K562 (cell line): ENCODE measurements at places on chromosomes 7 and 10.

GRCh38 chr7:105352018-105352612, 36.6 kb downstream of the SRPK2 start:
- DNase-seq: no peak

GRCh38 chr7:69827558-69827957, 229.3 kb downstream of the AUTS2 start:
- DNase-seq: no peak

- DNase-seq: no peak
These were observed 57.8 kb downstream of the CYP51A1 start for GRCh38 chr7:92076509-92076908.

GRCh38 chr7:69849268-69849667, 251.0 kb downstream of the AUTS2 start:
- DNase-seq: no peak

DNA sequence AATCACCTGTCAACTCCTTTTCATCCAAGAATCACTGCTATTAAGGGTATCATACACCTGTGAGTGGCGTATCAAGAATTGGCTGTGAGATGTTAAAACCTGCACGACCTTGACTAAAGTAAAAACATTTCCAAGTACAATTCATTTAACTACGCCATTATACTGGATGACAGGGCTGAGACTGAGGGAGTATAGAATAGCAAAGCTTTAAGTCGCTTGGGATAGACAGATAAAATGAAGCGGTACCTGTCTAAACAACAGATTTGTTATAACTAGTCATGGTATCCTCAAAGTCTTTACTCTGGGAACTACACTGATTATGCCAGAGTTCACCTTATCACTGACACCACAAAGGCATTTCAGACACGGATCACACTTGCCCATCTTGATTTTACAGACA, 366.1 kb upstream of the LRRN3 start:
- no peak for DNase-seq

- DNase-seq: no peak
These were observed 5.0 kb downstream of the RHEB start for GRCh38 chr7:151514461-151515275.

DNA sequence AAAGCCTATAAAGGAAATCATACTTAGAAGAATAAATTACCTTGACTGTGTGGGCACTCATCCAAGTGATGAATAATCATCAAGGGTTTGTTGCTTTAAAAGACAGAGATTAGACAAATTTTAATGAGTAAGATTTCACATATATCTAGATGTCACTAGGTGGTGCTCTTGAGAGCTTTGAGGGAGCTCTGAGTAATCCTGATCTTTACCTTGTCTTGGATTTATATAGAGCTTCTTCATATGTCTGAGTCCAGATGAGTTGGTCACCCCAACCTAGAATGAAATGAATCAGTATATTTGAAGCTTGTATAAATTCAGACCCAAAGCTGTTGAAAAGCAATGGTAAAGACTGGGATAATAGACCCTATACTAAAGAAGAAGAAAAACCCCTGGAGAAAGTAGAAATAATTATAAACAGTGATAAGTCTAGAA, 3.7 kb downstream of the AGR2 start:
- peak; percentile 66 for DNase-seq

GRCh38 chr7:44141221-44141850, at the start of gene MYL7:
Gene MYL7, minus strand, starts transcription at chr7:44141332. Its CDS starts 27 bp downstream, at chr7:44141305.
- DNase-seq: no peak

DNA sequence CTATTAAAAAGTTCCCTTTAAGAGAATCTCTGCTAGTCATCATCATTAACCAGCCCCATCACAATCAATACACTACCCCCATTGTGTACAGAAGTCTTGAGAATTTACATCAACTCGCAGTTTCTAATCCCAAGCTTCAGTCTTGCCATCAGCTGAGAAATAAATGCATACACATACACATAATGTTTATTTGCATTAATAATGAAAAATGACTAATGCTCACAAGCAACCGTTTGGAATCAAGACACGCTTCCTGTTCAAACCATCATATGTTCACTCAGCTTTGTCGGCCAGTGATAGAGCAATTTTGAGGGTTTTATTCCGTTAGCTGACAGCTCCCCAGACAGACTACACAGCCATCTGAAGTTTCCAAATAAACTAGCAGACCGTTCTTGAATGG, 287.1 kb downstream of the SFMBT2 start:
- no peak for DNase-seq

GRCh38 chr10:90213346-90213745, 512.0 kb downstream of the KIF20B start:
- no peak for DNase-seq

DNA sequence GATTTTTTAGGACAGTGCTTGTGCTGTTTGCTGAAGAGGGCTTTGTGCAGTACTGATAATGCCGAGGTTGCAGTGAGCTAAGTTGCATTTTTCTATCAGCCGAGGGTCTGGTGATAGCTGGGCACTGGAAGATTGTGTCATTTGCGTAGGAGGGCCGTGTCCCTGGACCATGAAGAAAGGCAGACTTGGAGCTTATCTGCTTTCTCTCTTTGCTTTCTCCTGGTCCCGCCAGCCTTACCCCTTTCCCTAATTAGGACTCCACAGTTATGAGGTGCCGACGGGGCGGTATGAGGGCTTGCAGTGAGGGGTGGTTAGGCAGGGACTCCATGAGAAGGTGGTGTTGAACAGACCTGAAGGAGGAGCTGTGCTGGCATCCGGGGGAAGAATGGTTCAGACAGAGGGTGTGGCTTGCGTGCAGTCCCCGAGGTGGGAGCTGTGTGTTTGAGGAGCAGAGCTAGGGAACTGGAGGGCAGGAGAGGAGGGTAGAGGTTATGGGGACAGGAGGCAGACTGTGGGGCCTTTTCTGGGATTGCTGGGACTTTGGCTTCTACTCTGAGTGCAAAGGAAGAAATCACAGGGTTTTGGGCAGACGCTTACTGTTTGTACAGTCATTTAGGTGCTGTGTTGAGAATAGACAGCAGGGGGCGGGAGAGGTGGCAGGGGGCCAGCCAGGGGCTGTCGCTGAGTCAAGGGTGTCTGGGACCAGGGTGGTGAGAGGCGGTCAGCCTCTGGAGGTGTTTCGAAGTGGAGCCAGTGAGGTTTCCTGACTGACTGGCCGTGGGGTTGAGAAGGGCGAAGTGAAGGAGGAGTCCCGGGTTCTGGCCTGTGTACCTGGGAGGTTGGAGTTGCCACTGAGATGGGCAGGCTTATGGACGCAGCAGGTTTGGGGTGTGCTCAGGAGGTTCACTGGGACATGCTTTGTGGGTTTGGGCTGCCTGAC, 43.4 kb downstream of the PRF1 start:
- DNase-seq: peak; percentile 93

GRCh38 chr10:47372726-47373125, 11.4 kb downstream of the ZNF488 start:
- no peak for DNase-seq

GRCh38 chr7:99920149-99920548, 819 bp upstream of the TRIM4 start:
- no peak for DNase-seq

GRCh38 chr10:114683593-114683992, 25.5 kb upstream of the ABLIM1 start:
- no peak for DNase-seq

DNA sequence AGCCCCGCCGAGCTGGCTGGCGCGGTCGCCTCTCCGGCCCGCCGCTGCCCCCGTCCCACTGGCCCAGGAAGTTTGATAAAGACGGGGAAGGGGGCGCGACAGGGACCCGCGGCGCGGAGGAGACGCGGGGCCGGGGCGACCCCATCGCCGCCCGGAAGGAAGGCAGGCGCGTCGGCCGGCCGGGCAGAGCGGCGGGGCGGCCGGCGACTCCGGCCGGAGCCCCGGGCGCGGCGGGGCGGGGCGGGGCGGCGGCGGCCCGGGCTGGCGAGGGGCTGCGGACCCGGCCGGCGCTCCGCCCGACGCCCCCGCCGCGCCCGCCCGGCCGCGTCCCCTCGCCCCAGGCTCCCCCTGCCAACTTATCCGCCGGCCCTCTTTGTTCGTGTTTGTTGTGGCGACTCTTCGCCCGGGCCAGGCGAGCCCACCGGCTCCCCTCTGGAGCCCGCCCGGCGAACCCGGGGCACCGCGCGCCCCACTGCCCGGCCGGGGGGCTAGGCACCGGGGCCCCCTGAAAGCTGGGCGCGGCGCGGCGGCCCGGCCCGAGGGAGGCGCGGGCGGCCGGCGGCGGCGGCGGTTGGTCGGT, 571 bp downstream of the KDM7A start:
- DNase-seq: peak; percentile 66

DNA sequence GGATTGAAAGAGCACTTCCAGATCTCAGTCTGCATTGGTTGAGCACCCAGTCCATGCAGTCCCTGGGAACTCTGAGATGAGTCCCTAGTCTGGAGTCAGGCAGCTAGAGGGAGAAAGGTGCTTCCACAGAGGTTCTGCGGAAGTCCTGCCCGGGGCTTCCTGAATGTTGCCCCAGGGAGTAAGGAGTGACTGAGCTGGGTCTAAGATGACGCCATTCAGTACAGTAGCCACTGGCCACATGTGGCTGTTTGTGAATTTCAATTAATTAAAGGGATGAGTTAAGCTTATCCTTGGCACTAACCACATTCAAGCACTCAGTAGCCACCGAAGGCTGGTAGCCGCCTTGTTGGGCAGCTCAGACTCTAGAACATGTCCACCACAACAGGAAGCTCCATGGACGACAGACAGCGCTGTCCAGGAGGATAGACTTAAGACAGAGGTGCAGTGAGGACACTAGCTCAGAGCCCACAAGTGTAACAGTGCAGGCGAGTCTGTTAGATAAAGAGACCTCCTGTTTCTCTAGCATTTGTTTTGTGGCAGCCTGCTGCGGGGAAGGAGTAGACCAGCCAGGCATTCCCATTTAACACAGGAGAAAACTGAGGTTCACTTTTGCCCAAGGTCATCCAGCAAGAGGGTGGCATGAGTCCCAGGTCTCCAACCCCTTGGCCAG, 101.6 kb upstream of the PPIF start:
- DNase-seq: no peak

GRCh38 chr10:75646916-75647315, 215.5 kb downstream of the LRMDA start:
- DNase-seq: no peak

GRCh38 chr10:110651044-110651958, 7.2 kb downstream of the RBM20 start:
- DNase-seq: peak; percentile 50

- no peak for DNase-seq
These were observed 4.5 kb downstream of the ZNF800 start for GRCh38 chr7:127387974-127388373.

- no peak for DNase-seq
These were observed 349.1 kb upstream of the PODXL start for GRCh38 chr7:131905471-131905973.

DNA sequence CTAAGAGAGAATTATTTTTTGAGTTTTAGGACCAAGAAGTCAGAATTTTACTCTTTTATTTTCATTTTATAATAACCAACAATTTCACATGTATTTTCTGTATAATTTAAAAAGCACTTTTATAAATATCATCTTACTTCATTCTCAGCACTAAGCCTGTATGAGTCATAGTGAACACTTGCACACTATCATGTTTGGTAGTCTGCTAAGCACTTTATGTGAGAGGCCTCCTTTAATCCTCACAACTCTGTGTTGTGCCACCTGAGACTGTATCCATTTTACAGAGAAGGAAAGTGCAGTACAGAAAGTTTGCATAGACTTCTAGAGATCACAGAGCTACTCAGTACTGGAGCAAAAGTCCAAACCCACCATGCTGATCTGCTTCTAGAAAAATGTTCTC, 939.6 kb downstream of the NRG3 start:
- no peak for DNase-seq

- no peak for DNase-seq
These were observed 2.9 kb upstream of the MLLT10 start for GRCh38 chr10:21531164-21531563.
